ENCODE measurements at places on chromosomes 11 and 22.

DNA sequence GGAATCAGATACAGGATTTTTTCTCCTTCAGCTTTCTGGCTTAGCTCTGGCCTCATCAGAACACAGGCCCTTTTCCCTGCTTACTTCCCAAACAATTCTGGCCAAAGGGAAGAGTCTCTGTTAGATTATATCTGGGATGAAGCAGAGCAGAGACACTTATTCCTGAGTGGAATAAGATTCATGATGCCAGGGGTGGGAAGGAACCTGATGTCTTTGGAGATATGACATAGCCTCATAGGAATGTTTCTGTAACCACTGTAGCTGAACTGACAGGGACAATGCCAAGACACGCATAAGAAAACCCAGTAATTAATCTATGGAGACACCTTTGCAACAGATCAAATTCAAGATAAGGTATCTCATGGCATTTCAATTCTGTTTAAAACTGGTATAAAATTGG lies 177.1 kb upstream of the RAG2 start:
- DNase-seq: no peak

DNA sequence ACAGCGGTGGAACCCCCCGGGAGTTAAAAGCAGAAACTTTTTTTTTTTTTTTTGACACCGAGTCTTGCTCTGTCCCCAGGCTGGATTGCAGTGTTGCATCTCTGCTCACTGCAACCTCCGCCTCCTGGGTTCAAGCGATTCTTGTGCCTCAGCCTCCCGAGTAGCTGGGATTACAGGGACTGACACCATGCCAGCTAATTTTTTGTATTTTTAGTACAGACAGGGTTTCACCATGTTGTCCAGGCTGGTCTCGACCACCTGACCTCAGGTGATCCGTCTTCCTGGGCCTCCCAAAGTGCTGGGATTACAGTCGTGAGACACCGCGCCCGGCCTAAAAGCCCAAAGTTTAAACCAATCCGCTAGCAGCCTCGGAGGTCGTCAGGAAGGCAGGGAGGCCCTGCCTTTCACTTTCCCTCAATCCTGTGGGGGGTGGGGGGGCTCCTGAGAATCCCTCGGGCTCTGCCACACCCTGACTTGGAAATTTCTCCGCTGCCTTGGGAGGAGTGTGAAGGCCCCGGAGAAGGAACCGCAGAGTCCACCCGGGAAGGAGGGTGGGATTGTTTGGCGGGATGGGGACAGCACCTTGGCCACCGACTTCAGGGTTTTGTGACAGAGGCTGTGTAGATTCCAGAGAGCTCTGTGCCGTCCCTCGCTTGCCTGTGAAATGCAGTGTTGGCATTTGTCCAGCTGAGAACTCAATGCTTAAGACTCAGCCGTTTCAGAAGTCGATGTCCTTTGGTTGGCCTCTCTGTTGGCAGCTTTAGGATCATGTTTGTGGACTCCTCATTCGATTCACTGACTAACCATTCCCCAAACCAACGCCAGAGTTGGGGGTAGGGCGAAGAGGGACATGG lies 1.0 kb downstream of the ARHGAP8 start:
- no peak for DNase-seq

- DNase-seq: no peak
These were observed 669 bp upstream of the GAL3ST1 start for GRCh38 chr22:30574997-30575671.

GRCh38 chr11:46855167-46855566 lies 9.1 kb upstream of the CKAP5 start:
- DNase-seq: no peak

- no peak for DNase-seq
These were observed 232.4 kb downstream of the MIAT start for GRCh38 chr22:26889802-26890201.

DNA sequence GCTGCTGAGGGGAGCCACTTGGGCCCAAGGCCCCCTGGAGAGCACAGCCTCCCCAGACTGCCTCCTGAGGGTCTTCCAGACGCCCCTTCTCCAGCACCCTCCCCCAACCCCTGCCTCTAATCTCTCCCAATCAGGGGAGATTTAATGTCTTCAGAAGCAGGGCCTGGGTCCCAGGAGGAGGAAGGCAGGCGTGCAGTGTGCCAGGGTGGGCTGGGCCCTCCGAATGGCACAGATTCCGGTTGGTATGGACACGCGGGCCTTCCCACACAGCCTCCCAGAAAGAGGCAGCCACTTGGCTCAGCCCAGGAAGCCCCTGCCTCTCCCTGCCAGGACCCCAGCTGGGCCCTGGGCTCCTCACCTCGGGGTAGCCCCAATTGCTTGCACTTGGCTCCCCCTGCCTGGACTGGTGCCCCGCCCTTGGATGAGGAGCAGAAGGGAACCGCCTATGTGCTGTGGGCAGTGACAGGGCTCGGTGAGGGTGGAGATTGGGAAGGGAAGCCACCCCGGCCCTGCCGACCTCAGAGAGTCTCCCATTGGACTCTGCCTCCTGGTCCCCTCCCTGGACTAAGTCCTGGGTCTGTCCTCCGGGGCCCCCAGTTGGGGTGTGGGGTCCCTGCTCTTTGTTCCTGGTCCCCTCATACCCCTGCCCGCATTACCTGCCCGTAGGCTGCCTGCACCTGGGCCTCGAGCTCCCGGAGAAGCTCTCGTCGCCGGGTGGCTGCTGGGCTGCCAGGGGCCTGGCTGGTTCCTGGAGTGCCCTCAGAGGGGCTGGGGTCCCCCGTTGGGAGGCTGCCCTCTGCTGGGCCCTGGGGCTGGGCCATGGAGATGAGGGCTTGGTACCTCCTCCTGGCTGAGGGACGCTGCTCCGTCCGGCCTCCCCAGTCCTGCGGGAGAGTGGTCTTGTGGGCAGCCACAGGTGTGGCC lies 572 bp upstream of the CABP2 start:
- no peak for DNase-seq

DNA sequence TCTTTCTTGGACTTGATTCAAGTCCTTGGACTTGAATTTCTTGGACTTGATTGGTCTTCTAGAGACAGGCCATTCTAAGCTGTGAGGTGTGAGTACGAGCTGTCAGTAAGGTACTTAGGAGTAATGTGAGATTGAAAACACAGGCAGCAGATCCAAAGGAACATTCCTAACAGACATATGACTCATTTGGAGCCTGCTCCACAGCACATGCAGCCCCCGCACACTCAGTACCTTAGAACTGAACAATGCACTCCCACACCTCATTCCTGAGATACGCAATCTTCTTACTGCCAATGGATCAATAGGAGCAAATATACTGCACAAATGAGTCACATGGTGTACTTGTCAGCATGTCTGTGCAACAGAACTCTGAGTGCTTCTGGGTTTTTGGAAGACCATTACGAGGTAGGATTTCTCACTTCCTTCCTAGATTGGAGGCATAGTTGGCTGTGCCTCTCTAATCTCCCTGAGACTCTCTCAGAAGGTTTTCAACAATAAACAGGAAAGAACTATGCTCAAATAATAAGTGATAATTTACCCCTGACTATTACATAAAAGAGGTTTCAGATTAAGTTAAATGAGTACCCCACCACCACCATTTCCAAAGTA lies 243.1 kb downstream of the KCNA4 start:
- DNase-seq: no peak

Data from activated CD4-positive, alpha-beta memory T cell treated with anti-CD3 and anti-CD28 coated beads, Interleukin-2, amount 10 ng/mL, durations not matched to agents 7 days and 5 days (primary cell).